ENCODE measurements at places on chromosomes 7 and 10.

DNA sequence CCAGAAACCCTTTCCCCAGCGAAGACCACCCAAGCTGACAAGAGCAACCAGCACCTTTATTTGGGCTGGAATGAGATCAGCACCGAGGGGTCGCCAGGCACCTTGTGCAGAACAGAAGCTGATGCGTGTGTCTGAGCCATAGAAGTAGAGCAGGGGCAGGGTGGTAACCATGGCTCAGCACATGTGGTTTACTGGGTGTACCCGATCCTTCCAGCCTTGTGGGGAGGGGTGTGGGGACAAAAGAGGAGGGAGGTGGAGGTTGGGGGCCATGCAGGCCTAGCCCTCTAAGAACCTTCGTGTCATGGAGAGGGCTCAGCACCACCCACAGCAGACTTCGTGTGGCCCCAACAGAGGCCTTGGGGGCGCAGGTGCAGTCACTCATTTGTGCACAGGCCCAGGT lies 84.0 kb upstream of the GTF2I start:
- no peak for DNase-seq

DNA sequence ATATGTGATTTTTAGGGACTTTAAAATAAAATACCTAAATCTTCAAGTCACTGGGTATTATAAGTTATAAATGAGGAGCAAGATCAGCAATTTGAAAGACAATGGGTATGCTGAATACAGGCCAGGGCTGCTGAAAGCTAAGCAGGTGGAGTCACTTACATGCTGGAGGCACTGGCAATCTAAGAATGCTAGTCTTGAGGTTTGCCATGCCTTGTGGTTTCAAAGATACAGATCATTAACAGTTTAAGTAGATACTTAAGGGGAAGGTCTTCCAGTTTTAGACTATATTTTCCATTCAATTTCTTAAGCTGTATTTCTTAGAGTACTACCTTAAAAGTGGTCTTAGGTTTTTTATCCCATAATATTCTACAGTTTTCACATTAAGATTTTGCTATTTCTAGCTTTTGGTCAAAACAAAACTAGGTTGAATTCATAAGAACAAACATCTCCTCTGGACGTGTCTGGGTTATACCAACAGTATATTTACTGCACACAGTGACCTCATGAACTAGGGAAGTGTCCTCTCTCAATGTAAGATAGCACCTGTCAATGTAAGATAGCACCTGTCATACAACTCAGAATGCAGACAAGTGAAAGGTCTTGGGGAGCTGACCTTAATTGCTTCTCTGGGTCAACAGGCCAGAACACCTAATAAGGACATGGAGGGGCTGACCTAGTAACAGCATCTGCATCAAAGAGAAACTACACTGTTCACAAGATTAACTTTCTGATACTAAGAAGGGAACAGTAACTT lies 2.0 kb downstream of the SRI start:
- DNase-seq = no peak

- peak; percentile 99 for DNase-seq
These were observed 31.2 kb downstream of the GSTO2 start for GRCh38 chr10:104300002-104300735.

DNA sequence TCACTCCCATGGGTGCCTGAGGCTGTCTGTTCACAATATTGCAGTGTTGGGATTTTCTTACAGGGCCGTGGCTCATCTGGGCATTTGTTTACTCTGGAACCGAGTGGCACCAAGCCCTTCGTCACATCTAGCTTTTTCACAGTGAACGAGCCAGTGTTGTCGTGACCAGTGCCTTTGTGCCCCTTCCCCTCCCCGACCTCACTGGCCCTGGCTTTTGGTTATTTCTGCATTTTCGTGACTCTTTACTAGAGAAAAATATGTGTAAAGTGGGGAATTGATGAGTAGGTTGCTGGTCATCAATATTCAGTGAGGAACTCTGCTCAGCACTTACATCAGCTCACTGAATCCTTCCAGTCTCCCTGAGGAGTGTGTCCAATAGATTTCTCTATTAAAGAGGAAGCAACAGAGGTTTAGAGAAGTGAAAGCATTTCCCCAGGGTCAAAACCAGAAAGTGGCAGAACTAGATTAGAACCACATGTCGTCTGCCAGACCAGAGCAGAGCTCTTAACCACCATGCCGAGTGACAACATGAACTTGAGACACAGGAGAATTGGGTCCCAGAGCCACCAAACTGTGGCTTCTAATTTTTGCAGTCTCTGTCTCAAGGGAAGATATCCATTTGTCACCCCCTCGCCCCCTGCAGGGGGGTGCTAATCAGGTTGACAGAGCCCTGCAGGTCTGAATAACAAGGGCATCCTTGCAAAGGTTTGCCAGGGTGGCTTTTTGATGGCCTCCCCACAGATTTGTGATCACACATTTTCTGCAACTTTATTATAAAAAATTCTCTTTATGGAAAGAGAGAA lies 125.3 kb downstream of the CHN2 start:
- no peak for DNase-seq

DNA sequence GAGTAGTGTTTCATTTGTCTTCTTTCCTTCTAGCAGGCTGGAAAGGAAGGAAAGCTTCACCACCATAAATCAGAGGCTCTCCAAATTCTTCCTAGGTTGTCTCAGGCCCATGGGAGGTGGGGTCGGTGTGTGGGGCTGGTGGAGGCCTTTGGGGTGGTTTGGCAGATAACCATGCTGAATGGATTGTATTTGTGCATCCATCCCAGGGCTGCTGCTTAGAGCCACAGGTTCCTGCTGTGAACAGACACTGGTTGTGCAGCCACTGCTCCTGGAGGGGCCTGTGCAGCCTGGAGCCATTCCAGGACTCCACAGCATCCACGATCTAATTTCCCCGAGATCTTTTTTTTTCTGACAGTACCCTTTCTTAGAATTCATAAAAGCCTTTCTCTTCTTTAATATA lies 741.8 kb downstream of the SUGCT start:
- DNase-seq = no peak

DNA sequence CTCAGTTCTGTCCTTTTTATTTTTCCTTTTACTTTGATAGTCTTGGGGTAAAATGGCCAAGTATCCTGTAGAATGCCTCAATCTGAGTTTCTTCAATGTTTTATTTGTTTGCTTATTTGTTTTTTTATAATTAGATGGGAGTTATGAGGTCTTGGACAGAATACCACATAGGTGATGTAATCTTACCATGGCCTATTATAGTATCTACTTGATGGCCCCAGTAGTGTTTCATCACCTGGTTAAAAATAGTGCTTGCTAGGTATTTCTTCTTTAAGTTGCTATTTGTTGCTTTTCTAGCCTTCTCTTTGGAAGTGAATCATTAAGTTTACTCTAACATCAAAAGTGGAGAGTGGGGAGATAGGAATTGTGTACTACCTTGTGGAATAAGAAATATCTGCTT lies 1020.0 kb upstream of the KCND2 start:
- DNase-seq = no peak

DNA sequence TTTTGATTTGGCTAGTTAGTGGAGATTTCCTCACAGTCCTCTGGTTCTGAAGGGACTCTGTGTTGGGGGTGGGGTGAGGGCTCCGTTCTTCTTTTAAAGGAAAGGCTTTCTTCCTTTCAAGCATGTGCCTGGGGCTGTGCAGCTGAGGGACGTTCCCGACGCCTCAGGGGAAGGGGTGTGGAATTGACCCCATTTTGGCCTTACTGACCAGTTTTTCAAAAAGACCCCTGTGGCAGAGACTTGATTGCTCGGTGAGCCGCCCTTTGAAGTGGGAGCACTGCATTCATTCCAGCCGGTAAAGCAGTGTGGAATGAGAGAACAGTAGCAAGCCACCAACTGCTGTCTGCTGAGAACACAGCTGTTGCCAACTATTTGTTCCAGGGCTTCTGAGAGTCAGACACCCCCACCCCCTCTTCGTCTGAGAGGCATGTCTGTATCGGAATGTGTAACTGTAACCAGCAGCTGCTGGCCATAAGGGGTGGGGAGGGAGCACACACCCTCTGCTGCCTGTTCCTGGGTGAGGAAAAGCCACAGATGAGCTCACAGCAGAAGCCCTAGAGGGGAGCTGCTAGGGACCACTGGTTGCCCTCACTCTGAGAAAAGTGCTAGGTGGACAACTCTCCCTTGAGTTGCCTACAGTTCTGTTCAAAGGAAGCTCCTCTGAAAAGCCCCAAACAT lies 33.2 kb downstream of the WBP1L start:
- DNase-seq = peak; percentile 99

GRCh38 chr10:79293841-79294581 lies 53.3 kb upstream of the PPIF start:
- DNase-seq = peak; percentile 23

- no peak for DNase-seq
These were observed 37.4 kb downstream of the HSPA12A start for GRCh38 chr10:116704926-116705325.

DNA sequence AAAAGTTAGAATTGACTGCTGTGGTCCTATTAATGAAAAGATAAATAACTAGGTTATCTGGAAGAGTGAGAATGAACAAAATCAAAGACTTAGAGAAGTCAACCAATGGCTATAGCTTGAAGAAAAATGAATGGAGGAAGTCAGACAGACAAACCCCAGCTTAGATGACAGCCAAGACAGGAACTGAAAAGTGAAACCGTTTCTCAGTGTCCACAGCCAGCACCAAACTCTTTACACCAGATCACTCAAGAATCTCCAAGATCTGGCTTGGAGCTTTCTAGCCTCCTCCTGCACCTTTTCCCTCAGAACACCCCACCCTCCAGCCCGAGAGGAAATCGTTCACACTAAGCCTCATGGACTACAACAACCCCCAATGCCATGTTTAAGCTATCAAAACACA lies 167.0 kb downstream of the SFMBT2 start:
- no peak for DNase-seq

DNA sequence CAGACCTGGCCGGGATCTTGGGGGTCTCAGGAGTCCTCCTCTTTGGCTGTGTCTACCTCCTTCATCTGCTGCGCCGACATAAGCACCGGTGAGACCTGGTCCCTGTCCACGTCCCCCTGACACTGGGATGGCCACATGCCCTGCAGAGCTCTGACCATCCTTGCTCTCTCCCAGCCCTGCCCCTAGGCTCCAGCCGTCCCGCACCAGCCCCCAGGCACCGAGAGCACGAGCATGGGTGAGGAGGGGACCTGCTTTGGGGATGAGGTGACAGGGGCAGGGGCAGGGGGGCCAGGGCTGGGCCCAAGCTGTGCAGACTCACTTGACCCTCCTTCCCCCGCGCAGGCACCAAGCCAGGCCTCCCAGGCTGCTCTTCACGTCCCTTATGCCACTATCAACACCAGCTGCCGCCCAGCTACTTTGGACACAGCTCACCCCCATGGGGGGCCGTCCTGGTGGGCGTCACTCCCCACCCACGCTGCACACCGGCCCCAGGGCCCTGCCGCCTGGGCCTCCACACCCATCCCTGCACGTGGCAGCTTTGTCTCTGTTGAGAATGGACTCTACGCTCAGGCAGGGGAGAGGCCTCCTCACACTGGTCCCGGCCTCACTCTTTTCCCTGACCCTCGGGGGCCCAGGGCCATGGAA lies 959 bp downstream of the PVRIG start:
- no peak for DNase-seq

DNA sequence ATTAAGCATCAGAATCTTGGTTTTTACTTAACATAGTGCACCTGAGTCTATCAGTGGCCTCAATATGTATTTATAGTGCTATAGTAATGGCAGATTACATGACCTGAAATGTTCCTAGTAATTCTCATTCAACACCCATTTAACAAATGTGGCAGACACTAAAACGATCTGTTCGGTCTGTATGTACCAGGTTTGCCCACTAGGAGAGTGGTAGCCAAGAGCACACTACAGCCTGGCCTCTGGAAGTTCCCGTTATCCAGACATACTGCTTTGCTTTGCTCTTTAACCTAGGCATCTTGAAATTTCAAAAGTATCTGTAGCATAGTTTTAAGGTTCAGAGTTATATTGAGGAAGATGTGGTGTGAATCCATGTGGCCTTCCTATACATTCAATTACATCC lies 395.7 kb upstream of the NRG3 start:
- no peak for DNase-seq
